ENCODE measurements at places on chromosomes 4 and X.

GRCh38 chr4:8534129-8534528 is 46.1 kb upstream of the GPR78 start:
- DNase-seq = no peak

DNA sequence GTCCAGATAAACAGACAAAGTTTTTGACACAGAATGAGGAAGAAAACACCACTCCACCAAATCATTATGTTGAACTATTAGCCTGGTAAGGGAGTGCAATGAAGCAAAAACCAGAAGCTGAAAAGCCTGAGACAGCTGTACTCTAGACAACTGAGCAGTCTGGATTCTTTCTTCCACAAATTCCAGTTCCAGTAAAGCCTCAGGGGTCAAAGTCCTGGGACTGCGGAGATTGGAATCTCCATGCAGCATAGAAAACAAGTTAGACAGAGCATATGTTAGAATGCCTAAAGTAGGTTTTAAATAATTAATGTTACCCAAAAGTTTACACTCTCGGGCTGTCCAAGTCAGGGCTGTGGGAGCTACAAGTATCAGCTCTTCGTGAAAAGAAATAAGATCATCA is 263.2 kb downstream of the TECRL start:
- no peak for DNase-seq

GRCh38 chr4:31021008-31021407 is 300.8 kb downstream of the PCDH7 start:
- DNase-seq = no peak

DNA sequence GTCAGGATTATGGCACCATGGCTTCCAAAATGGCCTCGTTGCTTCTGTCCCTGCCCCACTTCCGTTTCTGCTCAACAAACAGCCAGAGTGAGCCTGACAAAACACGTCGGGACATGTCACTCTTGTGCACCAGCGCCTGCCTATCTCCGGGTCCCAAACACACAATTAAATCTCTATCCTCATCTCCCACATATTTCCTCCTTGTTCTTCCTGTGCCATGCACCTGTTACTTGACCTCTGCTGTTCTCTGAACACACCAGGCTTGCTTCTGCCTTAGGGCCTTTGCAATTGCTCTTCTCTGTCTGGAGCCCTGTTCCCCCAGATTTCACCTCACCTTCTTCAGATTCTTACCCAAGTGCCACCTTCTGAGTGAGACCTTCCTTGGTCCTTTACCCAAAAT is 12.7 kb upstream of the CD38 start:
- DNase-seq = no peak

DNA sequence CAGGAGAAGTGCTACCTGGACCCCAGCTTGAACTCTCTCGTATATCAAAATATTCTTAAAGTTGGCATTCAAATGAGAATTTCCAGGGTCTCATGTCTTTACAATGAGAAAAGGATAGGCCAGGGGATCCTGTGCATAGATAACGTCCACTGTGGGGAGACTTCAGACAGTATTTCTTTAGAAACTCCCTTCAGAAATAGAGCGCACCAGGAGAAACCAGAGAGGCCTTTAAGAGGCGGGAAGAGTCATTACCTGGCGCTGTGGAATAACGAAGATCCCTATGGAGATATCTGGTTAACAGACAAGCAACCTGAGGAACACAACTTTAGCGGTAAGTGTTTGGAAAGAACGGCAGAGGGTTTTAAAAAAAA is 600 bp downstream of the RADX start:
- no peak for DNase-seq

- DNase-seq = no peak
Observed at GRCh38 chr4:74109870-74110605, 11.0 kb upstream of the CXCL2 start.

GRCh38 chr4:3634894-3635820 is 102.9 kb upstream of the LRPAP1 start:
- DNase-seq = no peak

All from COLO829 (cell line).